ENCODE measurements at places on chromosomes 11 and 22. TPM values are rescaled to one million over a fixed set of nuclear protein-coding genes. Genes with fewer than 3 reads are reported as not detected.

Gene PRAME
- total RNA-seq, result not detected

Gene OR52J3
- not detected for total RNA-seq

Gene OR5AR1
- not detected for total RNA-seq

Gene LGR4
- total RNA-seq, result 82.8 TPM

Gene CRACR2B
- total RNA-seq, result 4.0 TPM

Gene ROBO3
- 30.1 TPM for total RNA-seq

Gene DUSP8
- 6.7 TPM for total RNA-seq

Gene C11orf86
- total RNA-seq, result not detected

Gene SPA17
- 4.5 TPM for total RNA-seq

Gene OR8B12
- total RNA-seq, result not detected

Gene PATE4
- total RNA-seq, result not detected

Gene OTOG
- 0.91 TPM for total RNA-seq

Gene OR51E2
- 0.18 TPM for total RNA-seq

Gene KLHDC7B
- not detected for total RNA-seq

Gene CCDC87
- 0.82 TPM for total RNA-seq

Gene CHRM4
- total RNA-seq, result 2.6 TPM

Gene CD3D
- total RNA-seq, result 0.91 TPM

Gene OVOL1
- total RNA-seq, result 0.73 TPM

Gene NRGN
- total RNA-seq, result 1.00 TPM

Gene KCNQ1OT1
- total RNA-seq, result 12.0 TPM

Gene RNF214
- 26.3 TPM for total RNA-seq

Gene PPFIBP2
- total RNA-seq, result 7.0 TPM

Gene BIK
- total RNA-seq, result 0.91 TPM

Gene MFRP
- total RNA-seq, result not detected

Gene C22orf31
- not detected for total RNA-seq

Gene CASP1
- total RNA-seq, result 2.3 TPM

Gene DEPDC7
- 7.3 TPM for total RNA-seq

Gene RASSF10
- total RNA-seq, result 7.2 TPM

Gene TEX54
- total RNA-seq, result not detected

Gene SCUBE2
- total RNA-seq, result 26.9 TPM

Gene AIFM3
- 6.4 TPM for total RNA-seq

Gene LDLRAD3
- total RNA-seq, result 43.0 TPM

Gene NCR3LG1
- 9.1 TPM for total RNA-seq

Gene CDKN1C
- 21.8 TPM for total RNA-seq

Gene GVQW3
- total RNA-seq, result 25.5 TPM

Gene SERPINH1
- 57.0 TPM for total RNA-seq

Gene BATF2
- total RNA-seq, result 0.18 TPM

Gene BACE1
- total RNA-seq, result 26.6 TPM

Gene OR52E2
- total RNA-seq, result not detected

Gene MS4A4E
- total RNA-seq, result not detected

Gene MS4A4A
- 3.5 TPM for total RNA-seq

Gene MUC2
- total RNA-seq, result 1.5 TPM

Gene SMIM35
- total RNA-seq, result not detected

Gene KRTAP5-8
- not detected for total RNA-seq

Gene PRR33
- total RNA-seq, result not detected

Gene RGL4
- 0.82 TPM for total RNA-seq

Gene PIM3
- 9.2 TPM for total RNA-seq

Gene OR8D2
- total RNA-seq, result not detected

Gene LRRC56
- 1.5 TPM for total RNA-seq

Gene KRTAP5-1
- total RNA-seq, result not detected

Gene KCNK4
- total RNA-seq, result 2.0 TPM

Gene CRYBB3
- total RNA-seq, result not detected

Gene FOLR1
- 0.82 TPM for total RNA-seq

All from cerebellum (tissue), 4 donors.